Activated naive CD4-positive, alpha-beta T cell treated with anti-CD3 and anti-CD28 coated beads, Interleukin-2, amount 10 ng/mL, durations not matched to agents 5 hours and 36 hours (primary cell): ENCODE measurements at places on chromosomes 13 and 19. TPM values are rescaled to one million over a fixed set of nuclear protein-coding genes. Genes with fewer than 3 reads are reported as not detected.

SIGLEC9 gene
- total RNA-seq: 1.2 TPM

SIGLEC6 gene
- 0.79 TPM for total RNA-seq

IGFL3 gene
- not detected for total RNA-seq

METTL21C gene
- total RNA-seq: not detected

PCDH8 gene
- 0.05 TPM for total RNA-seq

HSPB6 gene
- not detected for total RNA-seq

PRR19 gene
- total RNA-seq: 0.30 TPM

HSD17B14 gene
- 0.35 TPM for total RNA-seq

C19orf73 gene
- 1.6 TPM for total RNA-seq

ACP7 gene
- not detected for total RNA-seq

HIPK4 gene
- total RNA-seq: not detected

RFPL4AL1 gene
- not detected for total RNA-seq
